Neuronal stem cell (in vitro differentiated cells): ENCODE measurements at places on chromosomes 7 and 10.

DNA sequence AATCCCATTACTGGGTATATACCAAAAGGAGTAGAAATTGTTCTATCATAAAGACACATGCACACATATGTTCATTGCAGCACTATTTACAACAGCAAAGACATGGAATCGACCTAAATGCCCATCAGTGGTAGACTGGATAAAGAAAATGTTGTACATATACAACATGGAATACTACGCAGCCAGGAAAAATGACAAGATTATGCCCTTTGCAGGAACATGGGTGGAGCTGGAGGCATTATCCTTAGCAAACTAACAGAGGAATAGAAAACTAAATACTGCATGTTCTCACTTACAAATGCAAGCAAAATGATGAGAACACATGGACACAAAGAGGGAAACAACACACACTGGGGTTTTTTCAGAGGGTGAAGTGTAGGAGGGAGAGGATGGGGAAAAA lies 300.2 kb downstream of the BAMBI start:
- no peak for DNase-seq

DNA sequence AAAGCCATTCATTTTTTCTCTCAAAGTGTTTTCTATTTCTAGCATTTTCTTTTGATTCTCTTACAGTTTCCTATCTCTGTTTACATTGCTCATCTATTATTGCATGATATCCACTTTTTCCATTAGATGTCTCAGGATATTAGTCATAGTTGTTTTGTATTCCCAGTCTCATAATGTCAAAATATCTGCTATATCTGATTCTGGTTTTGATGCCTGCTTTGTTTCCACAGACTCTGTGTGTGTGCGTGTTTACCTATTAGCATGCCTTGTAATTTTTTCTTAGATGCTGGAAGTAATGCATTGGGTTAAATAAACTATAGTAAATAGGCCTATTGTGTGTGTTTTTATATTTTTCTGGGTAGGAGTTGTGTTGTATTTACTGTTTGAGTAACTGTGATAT lies 1126.3 kb downstream of the SORCS1 start:
- no peak for DNase-seq

- no peak for DNase-seq
These were observed 12.0 kb downstream of the HOXA4 start for GRCh38 chr7:27118580-27118979.

DNA sequence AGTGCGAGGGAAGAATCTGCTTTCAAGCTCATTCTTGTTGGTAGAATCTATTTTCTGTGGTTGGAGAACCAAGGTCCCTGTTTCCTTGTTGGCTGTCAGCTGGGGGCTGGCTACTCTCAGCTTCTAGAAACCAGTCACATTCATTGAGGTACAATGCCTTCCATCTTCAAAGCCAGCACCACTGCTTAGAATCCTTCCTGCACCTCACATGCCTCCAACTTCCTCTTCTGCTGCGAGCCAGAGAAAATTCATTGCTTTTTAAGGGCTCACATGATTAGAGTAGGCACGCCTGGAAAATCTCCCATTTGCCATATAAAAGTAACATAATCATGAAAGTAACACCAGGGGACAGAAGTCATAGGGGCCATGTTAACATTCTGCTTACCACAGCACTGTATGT lies 28.7 kb downstream of the TES start:
- no peak for DNase-seq

- DNase-seq = no peak
These were observed 51.8 kb downstream of the VWDE start for GRCh38 chr7:12351843-12352242.

DNA sequence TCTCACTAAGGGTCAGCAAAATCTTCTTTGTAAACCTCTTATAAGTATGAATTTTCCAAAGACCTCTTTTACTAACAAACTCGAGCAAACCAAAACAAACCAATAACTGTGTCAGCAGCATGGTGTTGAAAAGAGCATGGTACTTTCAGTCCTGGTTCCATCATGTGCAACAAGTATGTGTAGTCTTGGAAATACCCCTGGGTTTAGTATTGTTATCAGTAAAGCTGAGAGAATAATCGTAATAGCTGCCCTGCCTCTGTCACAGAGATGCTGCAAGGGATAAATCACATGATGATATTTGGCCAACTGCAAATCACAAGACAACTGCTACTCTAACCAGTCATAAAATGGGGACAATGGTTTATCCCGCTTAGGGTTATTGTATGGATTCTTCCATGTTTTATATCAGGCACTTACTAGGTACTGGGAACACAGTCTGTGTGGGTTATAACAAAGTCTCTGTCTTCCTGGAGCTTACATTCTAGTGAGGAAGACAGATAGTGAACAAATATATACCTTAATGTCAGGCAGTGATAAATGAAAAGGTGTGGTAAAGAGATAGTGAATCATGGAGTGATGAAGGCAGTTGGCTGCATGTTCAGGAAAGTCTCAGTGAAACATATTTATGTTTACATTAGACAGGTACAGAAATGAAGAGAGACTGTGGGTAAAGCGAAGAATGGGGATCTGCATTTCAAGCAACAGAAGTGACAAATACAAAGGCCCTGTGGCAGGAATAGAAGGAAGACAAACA lies 60.5 kb upstream of the C10orf90 start:
- no peak for DNase-seq

DNA sequence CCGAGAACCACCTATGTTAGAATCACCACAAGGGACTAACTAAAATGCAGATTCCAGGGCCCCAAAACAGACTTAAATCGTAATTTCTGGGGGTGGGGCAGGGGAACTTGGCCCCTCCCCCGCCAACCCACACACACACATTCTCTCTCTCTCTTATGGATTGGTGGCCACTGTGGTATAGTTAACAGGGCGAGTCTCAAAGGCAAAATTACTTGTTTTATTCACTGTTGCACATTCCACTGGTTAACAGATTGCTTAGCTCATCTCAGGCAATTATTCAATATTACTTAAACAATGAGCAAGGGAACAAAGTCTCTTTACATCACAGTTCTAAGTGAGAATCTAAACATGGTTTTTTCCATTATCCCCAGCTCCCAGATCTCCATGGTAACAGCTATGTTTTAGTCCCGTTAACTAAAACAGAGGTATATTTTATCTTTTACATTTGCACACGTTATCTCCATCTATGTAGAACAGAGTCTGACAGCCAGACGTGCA lies 38.5 kb downstream of the IGF2BP3 start:
- no peak for DNase-seq

DNA sequence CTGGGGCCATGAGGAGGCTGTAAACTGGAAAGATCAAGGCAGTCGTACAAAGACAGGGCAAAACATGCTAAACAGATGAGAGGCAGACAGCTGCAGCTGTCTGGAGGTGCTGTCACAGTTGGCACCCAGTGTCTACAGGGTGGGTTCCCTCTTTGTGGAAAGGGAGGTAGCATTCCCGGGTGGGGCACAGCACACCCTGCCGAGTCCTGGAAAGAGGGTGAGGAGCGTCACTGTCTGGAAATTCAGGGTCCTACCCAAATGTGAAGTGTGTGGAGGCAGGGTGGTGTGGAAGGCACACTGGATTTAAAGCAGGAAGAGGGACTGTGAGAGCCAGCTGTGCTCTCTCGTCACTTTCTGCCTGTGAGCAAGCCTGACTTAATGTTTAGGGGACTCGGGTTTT lies 356.2 kb downstream of the SDK1 start:
- DNase-seq = no peak

DNA sequence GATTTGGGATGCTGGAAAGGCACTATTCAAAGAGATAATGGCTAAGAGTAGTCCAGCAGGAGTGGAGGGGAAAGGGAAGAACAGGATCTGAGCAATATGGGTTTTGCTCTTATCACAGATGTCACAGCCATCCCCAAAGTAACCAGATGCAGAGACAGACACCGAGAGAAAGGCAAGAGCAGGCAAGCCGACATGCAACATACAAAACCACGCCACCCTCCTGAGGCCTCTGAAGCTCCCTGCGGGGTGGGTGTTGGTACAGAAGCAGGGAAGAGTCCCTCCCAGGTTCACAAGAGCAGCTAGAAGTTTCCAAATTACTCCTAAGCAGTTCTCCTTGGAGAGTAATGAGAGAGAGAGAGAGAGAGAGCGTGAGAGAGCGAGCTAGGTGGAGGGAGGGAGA lies 10.8 kb upstream of the C10orf53 start:
- no peak for DNase-seq

- no peak for DNase-seq
These were observed 145.4 kb upstream of the ASAH2 start for GRCh38 chr10:50396491-50397311.

DNA sequence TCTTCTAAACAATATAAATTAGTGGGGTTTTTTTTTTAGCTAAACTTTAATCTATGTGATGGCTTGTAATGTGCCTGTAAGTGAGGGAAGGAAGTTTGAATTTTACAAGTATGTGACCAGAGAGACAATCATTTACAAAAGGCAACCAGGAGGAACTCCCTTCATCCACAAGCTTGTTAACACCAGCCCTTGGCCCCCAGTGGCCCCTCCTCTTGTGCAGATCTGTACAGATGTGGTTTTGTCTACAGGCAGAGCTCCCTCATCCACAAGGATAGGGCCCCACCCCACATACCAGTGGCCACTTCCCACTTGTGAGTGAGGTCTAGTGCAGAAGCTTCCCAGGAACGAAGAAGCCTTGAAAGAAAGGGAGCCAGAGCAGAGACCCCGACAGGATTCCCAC lies 234.1 kb upstream of the KMT2E start:
- DNase-seq = no peak

DNA sequence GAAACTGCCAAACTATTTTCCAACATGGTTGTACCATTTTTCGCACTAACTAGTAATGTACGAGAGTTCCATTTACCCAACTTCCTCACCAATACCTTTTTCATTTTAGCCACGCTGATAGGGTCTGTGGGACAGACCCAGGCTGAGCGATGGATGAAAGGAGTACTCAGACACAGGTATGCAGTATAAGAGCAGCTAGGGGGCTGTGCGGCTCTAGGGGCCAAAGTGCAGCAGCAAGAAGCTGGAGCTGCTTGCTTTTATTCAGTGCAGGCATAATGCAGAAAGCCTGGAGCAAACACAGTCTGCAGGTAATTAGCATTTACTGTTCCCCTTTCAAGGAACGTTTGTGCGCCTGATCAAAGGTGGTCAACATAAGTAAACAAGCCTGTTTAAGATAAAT lies 21.0 kb downstream of the UCMA start:
- DNase-seq = no peak

DNA sequence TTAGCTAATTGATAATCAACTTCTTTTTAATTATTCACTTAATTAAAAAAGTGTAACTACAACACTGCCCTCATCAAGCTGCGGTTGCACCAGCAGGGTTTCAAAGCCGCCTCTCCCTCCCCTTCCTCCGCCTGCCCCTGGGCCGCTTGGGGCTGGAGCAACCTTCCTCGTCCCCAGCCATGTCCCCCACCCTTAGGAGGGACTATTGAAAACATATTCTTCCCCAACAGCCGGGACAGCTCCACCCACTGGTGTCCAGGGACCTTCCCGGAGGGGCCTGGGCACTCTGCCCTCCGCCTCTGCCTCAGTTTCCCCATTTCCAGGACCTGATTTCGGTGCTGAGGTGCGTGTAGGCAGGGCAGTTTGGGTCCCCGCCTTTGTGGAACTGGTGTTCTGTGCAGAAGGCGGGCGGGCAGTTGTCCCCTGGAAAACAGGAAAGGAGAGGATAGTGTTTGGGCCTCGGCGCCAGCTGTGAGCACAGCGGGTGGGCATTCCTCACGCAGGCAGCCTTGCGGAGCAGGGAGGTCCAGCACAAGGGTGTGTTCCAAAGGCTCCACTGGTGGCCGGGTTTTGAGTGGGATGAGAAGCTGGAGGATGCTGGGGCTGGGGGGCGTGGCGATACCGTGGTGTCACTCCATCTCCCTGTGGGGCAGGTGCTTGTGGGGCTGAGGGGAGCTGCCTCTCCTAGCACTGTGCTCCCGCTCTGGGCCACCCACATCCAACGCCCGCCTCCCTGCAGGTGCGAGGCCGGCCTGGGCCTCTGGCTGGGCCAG lies 15.7 kb downstream of the UNCX start:
- no peak for DNase-seq

DNA sequence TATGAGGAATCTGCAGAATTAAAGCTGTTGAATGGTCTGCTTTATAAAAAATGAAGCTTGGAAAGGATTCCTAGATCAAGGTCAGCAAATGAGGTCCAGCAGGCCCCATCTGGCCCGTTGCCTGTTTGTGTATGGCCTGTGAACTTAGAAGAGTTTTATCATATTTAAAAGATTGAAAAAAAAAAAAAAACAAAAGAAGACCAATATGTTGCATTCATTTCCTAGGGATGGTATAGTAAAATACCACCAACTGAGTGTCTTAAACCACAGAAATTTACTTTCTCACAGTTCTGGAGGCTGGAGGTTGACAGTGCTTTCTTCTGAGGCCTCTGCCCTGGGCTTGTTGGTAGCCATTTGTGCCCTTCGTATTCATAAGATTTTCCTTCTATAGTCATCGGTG lies 109.2 kb downstream of the PPP1R3A start:
- no peak for DNase-seq

GRCh38 chr7:30323006-30323355 lies 38.6 kb downstream of the ZNRF2 start:
- DNase-seq = no peak

DNA sequence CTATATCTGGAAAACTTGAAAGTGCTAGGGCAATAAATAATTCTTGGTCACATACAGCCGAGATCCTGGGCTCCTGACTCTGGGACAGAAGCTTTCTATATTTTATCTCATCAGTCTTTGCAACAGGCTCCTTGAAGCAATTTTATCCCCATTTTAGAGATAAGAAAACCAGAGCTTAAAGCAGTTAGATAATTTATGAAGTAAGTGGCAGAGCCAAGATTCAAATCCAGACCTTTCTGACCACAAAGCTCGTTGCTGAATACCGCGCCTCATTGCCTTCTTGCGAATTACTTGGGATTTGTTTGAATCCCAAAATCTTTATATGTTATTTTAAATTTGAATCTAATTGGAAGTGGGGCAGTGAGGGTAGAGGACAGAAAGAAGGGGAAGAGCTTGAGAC lies 106.0 kb downstream of the TCF7L2 start:
- DNase-seq = no peak

DNA sequence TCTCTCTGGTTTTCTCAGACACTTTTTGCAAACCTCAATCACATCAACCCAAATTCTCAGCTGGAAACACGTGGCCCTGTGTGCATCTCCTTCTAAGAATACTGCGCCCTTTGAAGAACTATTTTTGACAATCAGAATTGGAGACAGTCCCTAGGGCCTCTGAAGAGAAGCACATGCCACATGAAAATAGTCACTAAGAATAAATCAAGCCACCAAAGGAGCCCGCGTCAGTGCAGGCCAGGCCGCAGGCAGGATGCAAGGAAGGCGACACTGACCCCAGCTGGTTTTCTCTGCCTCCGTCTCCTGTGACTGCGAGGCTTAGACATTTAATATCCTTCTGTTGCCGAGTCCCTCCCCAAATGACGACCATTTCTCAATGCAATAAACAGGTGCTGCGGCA lies 88.0 kb upstream of the ADAM12 start:
- DNase-seq = no peak

GRCh38 chr10:846126-846685 lies 85.3 kb downstream of the LARP4B start:
- DNase-seq = no peak

- no peak for DNase-seq
These were observed 18.8 kb downstream of the IFIT3 start for GRCh38 chr10:89346405-89347254.

GRCh38 chr10:128664729-128665128 lies 538.5 kb upstream of the MKI67 start:
- DNase-seq = no peak

GRCh38 chr10:31025142-31025541 lies 6.5 kb downstream of the ZNF438 start:
- DNase-seq = no peak

GRCh38 chr10:113823389-113823788 lies 30.5 kb downstream of the DCLRE1A start:
- DNase-seq = no peak
